ENCODE measurements at places on chromosomes 5 and 9.

- no peak for DNase-seq
These were observed 48.3 kb upstream of the TCERG1 start for GRCh38 chr5:146398826-146399225.

DNA sequence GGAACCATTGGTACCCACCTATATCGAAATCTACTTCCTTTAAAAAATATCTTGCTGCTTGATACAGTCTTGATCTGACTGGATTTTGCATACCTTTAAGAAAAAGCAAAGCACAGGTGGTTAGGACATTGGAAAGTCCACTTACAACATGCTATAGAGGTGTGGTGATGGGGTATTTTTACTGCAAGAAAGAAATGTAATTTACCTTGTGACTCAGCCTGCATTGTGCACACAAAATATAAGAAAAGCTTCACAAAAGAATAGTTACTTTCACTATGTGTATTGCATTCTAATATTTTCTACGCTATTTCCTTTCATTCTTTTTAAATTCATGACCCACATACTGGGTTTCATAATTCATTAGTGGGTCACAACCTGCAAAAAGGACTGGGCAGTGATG, 236.2 kb upstream of the RASEF start:
- no peak for DNase-seq

DNA sequence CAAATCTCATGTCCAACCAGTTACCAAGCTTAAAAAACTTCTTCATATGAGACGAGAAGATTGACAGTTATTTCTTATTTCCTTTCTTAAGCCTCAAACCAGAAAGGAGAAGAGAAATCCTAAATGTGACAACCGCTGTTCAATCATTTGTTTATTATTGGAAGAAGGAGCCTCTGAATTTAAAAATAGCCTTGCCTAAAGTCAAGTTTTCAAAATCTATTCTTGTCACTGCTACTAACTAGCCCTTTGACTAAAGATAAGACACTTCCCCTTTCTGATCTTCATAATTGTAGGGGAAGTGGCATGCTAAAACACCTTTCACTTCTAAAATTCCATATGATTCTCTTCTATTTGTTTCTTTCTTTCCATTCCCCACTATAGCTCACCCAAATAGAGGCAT, 106.2 kb upstream of the EMB start:
- DNase-seq, result no peak

DNA sequence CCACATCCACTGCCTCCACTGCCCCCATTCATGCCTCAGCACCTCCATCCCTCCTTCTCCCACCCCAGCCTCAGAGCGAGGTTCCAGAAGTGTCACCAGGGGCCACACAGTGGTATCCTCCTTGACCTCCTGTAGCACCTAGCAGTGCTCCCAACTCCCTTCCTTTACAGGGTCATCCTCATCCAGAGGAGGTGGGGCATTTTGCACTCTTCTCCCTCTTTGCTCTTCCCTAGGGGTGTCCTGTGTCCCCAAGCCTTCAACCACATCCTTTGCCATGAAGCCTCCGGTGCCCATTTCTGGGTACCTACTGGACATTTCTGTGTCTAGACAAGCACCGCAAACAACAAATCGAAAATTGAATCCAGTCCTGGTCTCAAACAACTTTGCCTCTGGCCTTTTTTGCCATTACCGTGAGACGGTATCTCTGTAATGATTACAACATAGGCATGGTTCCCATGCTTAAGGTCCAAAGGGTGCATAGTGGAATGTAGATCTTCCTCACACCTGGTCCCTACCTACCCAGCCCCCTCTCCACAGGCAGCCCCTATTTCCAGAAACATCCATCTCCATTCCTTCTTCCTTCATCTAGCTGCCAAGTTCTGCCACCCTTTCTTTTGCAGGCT, 17.6 kb downstream of the WWC1 start:
- DNase-seq, result no peak

DNA sequence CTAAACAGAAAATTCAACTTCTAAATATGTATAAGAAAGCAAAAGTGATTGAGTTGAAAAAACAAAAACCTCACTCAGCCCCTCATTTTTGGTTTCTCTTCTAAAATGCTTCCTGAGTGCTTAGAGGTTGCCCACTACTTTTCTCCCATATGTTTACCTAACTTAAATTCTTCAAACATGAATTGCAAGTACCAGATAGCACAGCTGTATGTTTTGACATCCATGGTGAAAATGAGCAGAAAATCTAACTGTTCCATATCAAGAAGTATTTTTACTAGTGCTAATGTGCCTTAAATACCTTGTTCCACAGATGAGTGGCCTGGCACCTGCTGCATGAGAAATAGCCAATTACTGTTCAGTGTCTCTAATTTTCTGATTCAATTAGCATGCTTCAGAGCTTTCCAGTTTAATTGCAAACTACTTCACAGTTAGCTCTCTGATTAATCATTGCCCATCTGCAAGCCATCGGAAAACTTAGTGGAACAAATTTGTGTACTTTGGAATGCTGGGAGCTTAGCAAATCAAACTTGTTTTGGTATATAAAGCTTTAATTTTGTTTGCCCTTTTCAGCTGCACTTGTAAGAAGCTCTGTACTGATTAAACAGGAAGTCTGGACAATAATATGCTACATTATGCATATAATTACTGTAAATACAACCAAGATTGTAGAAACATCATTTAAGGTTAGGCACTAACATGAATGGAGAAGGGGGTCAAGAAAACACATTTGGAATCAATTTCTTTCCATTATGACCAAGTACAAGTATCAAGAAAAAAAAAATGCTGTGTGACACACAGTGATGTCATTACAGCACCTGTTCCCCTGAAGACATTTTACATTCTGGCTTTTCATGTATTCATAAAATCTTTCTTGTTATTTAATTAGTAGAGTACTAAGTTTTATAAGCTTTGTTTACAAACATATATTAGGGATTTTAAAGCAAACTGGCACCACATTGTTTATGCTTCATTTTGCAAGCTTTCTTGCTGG, 65.6 kb downstream of the POU5F2 start:
- DNase-seq, result no peak

DNA sequence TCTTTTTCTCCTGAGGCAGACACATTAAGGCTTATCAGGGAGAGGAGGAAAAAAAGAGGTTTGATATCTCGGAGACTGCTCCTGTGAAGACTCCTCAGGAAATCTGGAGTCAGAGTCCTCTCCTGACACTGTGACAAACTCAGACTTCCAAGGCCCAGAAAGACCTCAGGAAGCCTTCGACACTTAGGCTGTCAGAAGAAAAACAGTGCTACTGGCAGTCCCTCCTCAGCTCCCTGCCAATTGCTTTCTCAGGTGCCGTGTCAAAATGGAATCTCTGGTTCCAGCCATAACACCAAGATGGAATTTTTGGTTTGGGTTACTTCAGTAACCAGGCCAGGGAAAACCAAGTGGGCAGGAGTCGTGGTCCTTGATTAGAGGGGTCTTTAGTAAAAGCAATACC, 4.1 kb downstream of the STK10 start:
- DNase-seq, result no peak

GRCh38 chr9:76528642-76529190, 69.7 kb downstream of the GCNT1 start:
- DNase-seq, result no peak

GRCh38 chr9:113958556-113958955, 82.4 kb downstream of the ZNF618 start:
- DNase-seq, result no peak

GRCh38 chr5:180466316-180466715, 27.9 kb upstream of the CNOT6 start:
- DNase-seq, result no peak

- DNase-seq, result no peak
These were observed 284.5 kb downstream of the SPOCK1 start for GRCh38 chr5:137214446-137215189.

GRCh38 chr9:93133681-93134014, 403 bp downstream of the NINJ1 start:
- DNase-seq, result peak; percentile 43

DNA sequence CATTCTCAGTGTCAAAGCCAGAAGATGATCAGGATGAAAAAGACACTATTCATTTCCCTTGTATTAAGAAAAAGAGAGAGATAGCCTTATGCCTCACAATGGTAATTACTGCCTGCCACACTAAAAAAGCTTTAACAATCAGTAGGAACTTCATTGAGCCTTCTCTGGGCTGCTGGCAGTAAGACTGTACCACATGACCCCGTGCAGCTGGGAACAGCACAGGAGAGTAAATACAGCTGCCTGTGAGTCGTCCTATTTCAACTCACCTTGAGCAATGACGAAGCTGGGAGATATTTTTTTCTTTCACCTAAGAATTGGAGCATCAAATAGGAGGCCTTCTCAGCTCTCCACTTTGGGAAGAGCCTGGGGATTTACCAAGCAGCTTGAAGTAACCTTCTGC, 316.3 kb downstream of the GABRB2 start:
- no peak for DNase-seq

GRCh38 chr9:135083241-135083810, 4.1 kb upstream of the OLFM1 start:
- DNase-seq, result no peak

- no peak for DNase-seq
These were observed 187.1 kb downstream of the AOPEP start for GRCh38 chr9:94913550-94913949.

- no peak for DNase-seq
These were observed 114.4 kb upstream of the LIFR start for GRCh38 chr5:38670878-38671277.

- DNase-seq, result no peak
These were observed 478.3 kb downstream of the PSAT1 start for GRCh38 chr9:78775211-78775610.

- DNase-seq, result peak; percentile 12
These were observed at the start of gene PCDHB9 for GRCh38 chr5:141186897-141187512. TSS of gene PCDHB9 (plus strand) at chr5:141187161. CDS start at chr5:141187319, 158 bp downstream.

- no peak for DNase-seq
These were observed 8.8 kb upstream of the LCP2 start for GRCh38 chr5:170306381-170306831.

DNA sequence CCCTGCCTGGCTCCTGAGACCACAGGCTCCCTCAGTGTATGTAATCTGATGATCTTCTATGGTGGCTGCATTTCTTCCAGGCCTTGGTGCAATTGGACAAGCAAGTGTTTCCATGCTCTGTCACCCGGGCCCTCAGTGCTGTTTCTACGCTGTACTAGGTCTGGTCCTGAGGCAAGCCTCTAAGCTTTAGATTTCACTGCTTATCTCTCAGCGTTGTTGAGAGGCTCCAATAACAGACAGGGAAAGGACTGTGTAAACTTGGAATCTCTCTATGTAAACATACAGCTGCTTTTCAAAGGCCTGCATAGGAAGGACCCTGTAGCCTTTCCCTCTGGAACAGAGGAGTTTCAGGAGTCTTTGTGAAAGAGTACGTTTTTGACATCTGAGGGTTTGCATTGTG, 38.6 kb upstream of the NFIB start:
- no peak for DNase-seq

DNA sequence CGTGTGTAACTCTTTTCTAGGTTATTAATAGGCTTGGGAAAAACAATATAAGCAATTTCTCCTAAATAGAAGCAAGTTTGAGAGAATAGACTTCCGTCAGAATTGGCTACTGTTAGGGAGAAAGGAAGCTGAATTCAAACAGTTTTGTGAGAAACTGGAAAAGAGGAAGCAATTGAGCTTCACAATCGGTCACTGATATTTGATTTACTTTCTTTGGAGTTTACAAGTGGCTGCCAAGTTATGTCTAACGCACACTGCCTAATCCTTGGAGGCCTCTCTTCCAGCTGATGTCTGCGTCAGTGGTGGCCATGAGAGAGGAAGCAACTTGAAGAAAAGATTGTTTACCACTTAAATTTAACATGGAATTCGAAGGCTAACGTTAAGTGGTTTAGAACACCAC, 319.5 kb downstream of the ADGRV1 start:
- DNase-seq, result no peak

GRCh38 chr5:168553377-168554130, 24.4 kb downstream of the FBLL1 start:
- DNase-seq, result no peak

DNA sequence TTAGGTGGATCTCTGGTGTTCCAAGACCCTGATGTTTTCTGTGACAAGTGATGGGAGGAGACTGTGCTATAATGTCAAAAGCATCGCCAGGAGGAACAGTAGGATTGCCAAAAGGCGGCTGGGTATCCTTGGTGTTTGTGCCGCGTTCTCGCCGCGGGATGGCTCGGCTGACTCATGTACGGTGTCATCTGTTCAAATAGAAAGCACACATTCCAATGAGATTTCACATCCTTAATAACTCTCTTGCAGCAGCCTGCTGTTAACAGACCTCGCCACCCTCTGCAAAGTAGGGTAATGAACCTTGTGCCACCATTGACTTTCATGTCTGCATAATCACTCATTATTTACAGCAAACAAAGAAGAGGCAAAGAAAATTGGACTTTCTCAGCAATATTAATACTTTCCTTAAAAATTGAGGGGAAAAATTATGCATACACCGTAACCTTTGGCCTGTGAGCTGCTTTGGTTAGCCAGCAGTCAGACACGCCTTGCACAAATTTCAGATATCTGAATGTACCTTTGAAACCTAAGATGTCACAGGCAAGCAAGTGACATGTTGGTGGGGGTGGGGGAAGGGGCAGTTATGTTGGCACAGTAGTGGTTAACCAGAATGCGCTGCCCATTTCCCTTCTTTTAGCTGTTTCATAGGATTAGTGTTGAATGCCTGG, 289.4 kb downstream of the EFNA5 start:
- DNase-seq, result no peak

GRCh38 chr9:18705796-18706392, 231.9 kb downstream of the ADAMTSL1 start:
- no peak for DNase-seq

GRCh38 chr5:54556141-54556540, 38.6 kb downstream of the SNX18 start:
- DNase-seq, result no peak

DNA sequence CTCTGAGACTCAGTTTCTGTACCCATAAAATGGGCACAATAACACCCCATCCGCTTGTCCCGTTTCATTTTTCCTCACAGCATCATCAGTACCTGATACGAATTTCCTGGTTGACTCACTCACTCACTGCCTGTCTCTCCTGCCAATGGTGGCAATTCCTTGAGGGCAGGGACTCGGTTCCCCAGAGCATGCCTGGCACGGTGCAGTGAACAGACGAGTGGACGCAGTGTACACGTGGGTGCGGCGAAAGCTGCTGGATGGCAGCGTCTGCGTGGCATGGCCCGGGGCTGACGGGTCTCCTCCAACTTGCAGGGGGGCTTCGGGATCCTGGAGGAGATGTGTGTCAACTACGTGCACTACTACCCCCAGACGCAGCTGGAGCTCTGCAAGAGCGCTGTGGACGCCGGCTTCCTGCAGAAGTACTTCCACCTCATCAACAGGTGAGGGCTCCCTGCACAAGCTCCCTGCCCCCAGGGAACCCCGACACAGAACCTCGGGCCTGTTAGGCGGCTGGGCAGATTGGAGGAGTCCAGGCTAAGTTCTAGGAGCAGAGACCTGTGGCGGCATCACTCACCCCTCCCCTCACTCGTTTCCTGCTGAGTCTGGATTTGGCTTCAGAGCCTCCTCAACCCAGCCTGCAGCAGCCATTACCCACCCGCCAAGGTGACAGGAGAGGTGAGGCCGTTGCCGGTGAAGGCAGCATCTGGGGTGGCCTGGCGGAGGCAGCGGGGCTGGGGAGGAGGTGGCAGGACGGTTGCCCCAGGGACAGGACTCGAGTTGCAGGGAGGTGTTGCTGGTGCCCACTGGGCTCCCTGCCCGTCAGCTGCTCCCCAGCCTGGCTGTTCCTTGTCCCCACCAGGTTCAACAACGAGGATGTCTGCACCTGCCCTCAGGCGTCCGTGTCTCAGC, 20.3 kb downstream of the DBH start:
- DNase-seq, result no peak

GRCh38 chr9:29211580-29212396, 1638.5 kb upstream of the C9orf72 start:
- DNase-seq, result peak; percentile 46
